Activated CD4-positive, alpha-beta T cell treated with anti-CD3 and anti-CD28 coated beads for 4 hours (primary cell): ENCODE measurements at places on chromosomes 2 and 18.

- no peak for DNase-seq
Measured at GRCh38 chr2:240997141-240997855, 1.1 kb upstream of the SNED1 start.

DNA sequence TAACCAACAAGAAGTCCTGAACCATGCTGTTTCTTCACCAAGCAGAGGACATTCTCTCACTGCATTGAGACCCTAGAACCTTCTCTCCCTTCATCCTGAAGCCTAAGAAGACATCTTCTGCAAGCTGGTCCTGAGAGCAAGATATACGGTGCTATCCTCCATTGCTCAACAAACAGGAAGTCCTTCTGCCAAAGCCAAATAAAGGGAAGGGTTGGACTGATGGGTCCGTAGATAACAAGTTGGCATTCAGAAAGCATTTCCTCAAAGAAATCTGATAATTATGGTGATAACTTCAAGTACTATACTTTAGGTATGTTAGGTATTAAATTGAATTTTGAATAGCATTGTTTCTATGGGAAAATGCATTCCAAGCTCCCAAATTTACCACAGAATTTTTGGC lies 23.3 kb downstream of the GRB14 start:
- DNase-seq: no peak

- no peak for DNase-seq
Measured at GRCh38 chr2:189407281-189408209, 33.7 kb upstream of the WDR75 start.

DNA sequence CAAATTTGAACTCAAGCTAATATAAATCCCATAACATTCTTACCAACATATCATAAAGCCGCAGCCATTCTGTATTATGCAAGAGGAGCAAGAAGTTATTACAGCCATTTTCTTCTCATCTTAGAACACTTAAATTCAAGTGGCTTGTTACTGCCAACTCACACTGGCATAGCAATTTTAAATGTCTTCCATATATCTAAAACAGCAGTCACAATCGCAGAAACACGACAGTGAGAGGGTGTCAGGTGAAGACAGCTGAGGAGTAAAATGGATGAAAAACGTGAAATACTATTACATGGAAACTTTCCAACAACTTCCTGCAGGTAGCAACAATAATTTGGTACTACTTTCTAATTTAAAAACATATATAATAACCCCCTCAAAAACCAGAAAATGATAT lies 17.9 kb downstream of the PPP3R1 start:
- no peak for DNase-seq

DNA sequence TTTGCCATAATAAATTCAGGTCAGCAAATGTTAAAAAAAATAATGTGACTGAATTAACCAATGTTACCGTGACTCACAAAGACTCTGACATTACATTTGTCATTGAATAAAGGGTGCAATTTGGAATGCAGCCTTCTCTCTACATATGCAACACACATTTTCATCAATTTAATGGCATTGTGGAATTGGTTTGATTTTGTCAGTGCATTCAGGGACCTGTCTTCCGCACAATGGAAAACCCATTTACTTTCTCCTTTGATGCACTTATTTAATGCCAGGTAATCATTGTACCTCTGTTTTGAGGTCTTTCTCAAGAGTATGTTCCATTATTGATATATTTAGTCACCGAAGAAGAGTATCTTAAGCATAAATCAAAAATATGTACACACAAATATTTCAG lies 1099.3 kb downstream of the SOCS6 start:
- no peak for DNase-seq

DNA sequence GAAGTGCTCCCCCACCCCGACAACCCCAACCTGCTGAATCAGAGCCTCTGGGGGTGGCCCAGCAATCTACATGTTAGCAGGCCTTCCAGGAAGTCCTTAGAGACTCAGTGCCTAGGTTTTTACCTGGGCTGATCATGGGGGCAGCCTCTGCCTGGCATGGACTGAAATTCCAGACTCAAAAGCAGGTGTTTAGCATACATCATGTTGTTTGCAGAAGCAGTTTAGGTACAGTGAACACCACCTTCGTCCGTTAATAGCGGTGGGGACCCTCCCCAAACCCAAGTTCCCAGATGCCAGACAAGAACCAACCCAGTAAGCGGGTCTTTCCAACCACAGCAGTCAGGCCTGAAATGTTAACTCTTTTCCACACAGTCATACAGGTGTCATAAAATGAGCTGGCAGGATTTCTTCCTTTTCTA lies 26.4 kb upstream of the GALR1 start:
- no peak for DNase-seq

GRCh38 chr2:105741174-105741573 lies 3.5 kb upstream of the NCK2 start:
- no peak for DNase-seq

DNA sequence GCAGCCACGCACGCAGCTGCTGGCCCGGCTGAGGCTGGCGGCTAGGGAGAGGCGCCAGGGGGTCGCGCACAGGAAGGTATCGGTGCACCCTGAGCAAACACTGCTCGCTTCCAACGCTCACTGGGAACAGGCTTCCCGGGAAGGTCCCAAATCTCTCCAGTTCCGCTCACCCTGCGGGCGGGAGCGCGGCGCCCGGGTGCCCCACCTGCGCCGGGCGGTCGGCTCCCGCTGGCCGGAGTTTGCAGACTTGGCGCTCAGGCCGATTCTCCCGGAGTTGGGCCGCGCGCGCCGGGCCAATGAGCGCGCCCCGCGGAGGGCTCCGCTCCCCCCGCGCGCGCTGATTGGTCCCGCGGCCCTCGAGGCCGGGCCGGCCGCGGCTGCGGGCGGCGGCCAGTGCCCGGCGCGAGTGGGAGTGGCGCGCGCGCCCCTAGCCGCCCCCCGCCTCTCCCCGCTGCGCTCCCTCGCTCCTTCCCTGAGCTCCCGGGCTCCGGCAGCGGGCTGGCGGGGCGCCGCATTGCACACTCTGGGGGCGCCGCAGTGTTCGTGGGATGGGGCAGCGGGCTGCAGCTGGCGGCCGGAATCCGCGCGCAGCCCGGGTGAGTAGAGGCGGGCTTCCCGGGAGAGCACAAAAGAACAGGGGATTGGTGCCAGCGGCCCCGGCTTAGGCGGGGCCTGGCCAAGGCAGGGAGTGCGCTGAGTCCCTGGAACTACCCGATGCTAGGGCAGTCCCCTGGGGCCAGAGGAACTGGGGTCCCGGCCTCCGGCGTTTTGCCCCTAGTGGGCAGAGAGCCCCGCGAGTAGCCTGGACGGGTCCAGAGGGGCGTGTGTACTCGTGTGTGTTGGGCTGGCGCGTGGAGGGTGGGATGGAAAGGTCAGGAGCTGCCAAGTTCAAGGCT lies at the start of gene LYPD6:
Gene LYPD6, plus strand, starts transcription at position 461 of the 896 bp plus-strand sequence. CDS start 107,122 bp downstream, outside the sequence.
- DNase-seq: no peak
